ENCODE measurements at places on chromosomes 6 and 20. TPM values are rescaled to one million over a fixed set of nuclear protein-coding genes. Genes with fewer than 3 reads are reported as not detected.
A peak's percentile ranks its signal among the peaks of the same experiment; 100 is the strongest.

DNA sequence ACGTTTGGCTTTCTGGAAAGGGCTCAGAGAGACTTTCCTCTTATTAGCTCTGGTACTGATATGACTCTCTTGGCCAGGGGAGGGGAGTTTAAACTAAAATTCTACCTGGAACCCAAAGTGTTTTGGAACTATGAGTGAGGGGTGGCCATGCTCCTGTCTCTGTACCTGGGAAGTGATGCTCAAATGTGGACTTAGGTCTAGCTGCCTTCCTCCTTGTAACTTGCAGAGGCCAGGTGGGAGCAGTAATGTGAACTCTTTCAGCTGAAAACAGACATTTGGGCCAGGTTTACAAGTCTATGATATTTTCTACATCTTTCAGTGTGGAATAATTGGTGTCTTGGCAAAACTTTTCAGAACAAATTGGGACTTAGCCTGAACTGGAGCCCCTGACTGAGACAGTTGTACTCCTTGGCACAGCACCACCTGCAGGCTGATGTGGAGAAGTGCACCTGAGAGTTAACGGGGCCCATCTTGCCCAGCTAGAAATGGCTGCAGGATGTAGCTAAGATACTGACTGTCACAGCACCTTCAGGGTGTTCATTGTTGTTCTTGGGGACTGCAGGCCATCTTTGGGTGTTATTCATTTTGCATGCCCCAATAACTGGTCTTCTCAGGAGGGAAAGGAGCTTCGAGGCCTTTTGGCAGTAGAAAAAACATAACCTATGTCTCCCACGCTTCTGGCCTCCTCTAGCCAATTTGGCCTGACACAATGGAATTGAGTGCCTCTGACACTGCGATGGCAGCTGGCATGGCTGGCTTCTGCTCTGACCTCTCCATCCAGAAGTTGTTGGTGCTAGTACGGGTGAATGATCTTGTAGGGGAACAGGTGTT, 37.1 kb downstream of the CD109 start:
- DNase-seq = peak; percentile 63

DNA sequence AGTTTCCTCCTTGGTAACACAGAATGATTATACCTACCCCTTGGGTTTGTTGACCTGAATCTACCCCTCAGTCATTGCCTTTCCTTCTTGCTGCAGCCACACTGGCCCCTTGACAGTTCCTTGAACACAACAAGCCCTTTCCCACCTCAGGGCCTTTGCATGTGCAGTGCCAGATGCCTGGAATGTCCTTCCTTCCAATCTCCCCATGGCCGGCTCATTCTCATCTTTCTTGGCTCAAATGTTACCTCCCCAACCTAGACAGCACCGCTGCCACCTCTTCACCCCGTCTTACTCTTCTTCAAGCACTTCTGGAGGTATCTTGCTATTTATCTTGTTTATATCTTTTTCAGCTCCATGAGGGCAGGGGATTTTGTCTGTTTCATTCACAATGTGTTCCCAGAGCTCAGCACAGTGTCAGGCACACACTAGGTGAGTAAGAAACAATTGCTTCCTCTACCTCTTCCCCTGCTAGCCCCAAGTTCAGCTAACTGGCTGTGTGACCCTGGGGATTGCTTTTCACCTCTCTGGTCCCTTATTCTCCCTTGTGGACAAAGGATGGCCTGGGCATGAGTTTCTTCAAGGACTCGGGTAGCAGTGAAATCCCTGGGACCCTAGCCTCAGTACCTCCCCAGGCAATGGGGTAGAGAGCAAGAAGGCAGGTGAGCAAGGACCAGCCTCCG, 121.5 kb downstream of the CEBPB start:
- no peak for DNase-seq

The GSTA3 gene
- not detected for total RNA-seq

DNA sequence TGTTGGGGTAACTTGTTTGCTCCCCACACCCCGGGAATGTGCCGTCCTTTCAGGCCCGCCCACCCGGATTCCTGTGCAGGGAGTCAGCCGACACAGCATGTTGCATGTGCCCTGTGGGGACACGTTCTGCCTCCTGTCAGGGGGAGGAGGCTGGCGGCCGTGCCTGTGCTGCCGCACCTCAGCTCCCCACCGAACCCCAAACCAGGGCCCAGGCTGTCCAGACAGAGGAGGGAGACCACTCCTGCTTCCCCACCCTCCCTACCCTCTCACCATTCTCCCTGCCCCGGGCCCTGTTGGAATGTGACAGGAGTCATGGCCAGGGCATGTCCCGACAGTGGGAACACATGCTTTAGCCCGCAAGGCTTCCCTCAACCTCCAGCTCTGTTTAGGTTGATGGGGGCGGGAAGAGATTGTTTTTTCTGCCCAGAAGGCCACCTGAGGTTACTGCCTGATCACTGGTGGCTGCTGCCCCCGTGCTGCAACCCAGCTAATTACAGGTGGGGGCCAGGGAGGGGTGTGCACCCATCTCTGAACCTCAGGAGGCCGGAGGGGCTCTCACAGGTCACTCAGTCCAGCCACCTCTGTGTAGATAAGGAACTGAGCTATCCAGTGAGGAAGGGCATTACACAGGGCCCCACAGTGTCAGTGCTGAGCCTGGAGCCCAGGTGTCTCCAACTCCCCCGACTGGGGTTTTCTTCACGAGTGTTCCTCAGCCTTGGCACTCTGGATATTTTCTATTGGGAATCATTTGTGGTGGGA, 13.6 kb downstream of the LRRC73 start:
- peak; percentile 58 for DNase-seq

GRCh38 chr6:119395192-119395591, 45.6 kb upstream of the MAN1A1 start:
- no peak for DNase-seq

- DNase-seq = no peak
These were observed 228.8 kb downstream of the TFAP2C start for GRCh38 chr20:56857950-56858349.

DNA sequence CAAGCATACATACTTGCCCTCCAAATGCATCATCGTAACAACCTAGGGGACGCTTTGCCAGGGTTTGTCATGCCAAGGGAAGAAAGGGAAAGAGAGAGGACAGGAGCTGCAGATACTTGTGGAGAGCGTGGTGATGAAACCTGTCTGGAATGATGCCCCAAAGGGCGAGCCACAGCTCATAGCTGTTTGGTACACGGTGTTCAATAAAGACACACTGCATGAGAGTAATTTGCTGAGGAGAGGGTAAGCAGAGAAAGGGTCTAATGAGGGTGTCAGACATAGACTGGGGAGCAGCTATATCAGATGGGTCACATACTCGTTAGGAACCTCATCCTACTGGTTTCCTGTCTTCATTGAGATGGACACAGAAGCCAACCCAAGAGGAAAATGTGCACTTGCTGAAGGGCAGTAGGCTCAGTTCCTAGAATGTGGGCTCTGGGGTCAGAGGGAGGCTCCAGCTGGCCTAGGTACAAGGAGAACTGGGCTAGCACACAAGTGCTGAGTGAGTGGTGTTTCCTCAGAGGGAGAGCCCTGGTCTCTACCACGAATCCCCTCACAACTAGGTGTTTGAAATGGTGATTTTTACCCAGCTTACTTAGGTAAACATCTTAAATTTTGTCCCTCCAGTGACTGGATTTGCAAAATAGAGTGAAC, 5.2 kb upstream of the FOXO3 start:
- DNase-seq = no peak

GRCh38 chr20:49710971-49711666, 2.6 kb downstream of the B4GALT5 start:
- no peak for DNase-seq

DNA sequence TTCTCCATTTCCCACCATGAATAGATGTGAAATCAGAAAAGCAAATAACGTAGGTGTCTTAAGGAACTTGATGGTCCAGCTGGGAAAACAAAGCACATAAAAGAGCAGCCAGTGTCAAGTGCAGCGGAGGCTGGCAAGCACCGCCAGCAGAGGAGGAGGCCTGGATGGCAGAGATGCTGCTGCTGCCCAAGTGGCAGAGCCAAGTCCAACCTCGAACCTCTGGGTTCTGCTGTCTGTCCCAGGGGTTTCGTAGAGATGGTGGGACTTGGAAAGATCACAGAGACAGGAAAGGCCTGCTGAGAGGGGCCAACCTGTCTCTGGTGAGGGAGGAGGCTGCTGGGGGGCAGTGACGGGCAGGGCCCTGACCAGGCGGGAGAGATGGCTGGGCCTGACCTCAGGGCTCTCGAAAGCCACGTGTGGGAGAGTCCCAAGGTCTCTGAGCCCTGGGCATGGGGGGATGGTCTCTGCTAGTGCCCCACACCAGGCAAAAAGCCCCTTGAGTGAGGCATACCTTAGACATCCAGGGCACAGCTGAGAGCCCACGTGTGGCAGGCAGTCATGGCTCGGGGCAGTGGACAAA, 77.3 kb downstream of the TCP11 start:
- no peak for DNase-seq

DNA sequence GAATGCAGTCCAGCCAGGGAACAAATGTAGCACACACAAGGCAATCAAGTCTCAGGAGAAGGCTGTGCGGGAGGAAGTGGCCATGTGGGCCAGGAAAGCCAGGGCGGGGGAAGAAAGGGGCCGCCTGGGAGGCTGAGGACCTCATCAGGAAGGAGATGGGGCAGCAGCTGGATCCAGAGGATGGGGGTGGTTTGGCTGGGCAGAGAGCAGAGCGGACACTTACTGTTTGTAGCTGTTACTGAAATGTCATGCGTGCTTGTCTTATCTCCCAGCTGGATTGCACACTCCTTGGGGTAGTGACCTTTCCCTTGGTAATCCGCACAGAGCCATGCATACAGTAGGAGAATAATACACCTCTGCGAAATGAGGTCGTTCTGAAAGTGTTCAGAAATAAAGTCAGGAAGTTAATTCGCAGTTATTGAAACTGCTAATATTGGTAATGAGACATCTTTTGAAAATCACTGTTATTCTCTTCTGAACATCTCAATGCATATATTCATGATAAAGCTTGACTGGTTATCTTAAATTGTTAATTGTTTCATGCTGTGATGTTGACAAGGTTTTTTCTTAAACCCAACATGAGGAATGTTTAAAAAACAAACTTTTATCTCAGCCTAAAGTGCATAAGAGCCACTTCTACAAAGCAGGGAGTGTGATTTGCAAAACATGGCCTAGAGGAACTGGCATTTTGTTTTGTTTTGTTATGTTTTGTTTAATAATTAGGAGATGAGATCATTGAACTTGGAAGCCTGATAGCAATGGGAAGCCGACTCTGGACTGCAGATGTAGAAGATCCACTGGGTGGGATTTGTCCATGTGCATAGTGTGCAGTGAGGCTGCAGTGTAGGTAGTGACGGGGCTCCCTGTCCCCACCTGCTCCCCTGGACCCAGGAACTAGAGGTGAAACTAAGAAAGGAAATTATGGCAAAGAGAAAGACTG, 18.0 kb upstream of the MAP3K4 start:
- no peak for DNase-seq

GRCh38 chr6:34174846-34175399, 29.0 kb upstream of the GRM4 start:
- no peak for DNase-seq

DNA sequence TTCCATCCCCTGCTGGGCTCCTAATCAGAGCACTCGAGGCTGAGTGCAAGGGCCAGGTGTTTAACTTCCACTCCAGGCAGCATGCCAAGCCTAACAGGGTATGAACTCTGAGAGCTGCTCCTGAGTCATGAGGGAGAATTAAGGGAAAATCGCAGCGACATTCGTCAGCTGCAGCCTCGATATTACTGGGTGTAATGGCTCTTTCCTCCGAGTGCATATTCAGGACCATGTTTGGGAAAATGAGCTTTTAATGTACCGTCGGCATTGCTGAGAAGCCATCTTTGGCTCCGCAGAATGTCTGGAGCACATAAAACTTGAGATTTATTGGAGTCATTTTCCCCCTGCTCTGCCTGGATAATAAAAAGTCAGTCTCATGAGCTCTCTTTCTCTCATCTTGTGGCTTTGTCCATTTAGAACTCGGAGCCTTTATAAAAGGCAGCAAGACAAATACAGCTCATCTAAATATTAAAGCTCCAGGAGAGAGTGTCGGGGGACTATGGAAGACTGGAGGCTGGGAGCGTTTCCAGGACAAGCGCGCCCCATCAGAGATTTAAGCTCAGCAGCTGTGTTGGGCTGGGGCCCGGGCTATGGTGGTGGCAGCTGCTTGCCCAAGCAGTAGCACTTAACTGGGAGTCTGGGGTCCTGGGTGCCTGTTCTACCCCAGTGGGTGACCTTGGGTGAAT, 103.7 kb downstream of the TOX2 start:
- DNase-seq = peak; percentile 95

DNA sequence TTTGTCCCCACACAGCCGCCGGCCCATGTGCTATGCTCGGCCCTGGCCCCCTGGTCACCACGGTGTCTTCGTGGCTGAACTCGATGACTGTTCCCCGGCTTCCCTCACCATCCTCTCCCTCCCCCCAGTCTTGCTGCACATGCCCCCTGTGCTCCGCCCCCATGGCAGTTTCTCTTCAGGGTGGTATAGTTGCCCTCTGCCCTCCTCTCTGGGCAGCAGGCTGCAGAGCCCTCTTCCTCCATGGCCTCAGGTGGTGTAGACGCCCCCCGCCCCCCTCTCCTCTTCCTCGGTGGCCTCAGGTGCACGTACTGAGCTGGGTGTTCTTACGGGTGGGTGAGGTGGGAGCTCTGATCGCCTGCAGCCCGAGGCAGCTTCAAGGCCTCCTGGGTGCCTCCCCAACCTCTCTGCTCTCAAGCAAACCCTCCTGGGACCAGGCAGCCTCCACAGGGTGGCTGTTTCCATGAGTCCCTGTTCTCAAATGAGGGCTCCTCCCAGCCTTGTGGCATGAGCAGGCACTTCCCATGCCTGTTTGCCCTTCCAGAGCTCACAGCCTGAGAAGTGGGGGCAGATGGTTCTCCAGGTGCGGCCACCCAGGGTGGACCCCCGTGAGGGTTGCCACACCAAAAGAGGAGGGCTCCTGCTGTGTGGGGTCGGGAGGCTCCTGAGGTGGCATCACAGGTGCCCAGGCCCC, 24.8 kb downstream of the COL20A1 start:
- DNase-seq = no peak

- DNase-seq = no peak
These were observed 5.1 kb downstream of the BEND3 start for GRCh38 chr6:107110200-107110599.

DNA sequence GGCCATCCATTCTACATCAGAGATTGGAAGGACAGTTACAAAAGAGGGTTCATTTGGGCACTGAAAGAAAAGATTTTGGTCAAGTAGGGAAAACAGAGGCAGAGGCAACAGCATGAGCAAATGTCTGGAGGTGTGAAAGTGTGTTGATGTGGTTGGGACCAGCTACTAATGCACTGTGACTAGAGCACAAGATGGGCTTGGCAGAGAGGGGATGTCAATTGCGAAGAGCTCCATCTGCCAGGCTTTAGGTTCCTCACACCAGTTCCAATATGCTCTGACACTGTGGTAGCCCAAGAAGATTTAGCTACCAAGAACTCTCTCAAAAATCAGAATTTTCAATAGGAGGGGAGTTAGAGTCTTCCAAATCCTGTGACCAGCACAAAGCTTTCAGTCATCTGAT, 42.1 kb downstream of the TRAF3IP2 start:
- DNase-seq = no peak

- DNase-seq = no peak
These were observed 730.3 kb downstream of the DOK5 start for GRCh38 chr20:55205665-55206064.

The HLA-DRA gene
- total RNA-seq = not detected

The CARMIL1 gene
- 12.4 TPM for total RNA-seq

The TRIM31 gene
- total RNA-seq = not detected

Measured in A172 (cell line).